Activated CD4-positive, alpha-beta T cell treated with anti-CD3 and anti-CD28 coated beads for 24 hours (primary cell): ENCODE measurements at places on chromosomes 3 and 15.

- no peak for DNase-seq
Measured at GRCh38 chr3:2476996-2477395, 378.3 kb downstream of the CNTN4 start.

DNA sequence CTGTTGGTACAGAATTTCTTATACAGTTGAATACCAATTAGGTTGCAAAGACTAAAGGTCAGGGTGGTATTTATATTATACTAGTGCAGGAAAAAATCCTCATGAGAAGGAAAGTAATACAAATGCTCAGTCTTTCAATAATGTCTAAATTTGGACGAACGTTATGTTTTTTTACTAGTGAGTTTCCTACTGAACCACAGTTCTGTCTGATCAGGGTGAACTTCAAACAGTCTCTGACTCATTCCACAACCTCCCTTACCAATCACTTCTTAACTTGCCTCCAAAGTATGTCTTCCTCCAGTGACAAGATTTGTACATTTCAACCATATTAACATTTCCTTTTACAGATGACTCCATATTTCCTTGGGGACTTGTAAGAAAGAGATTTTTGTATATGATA lies 3.4 kb downstream of the TMEM212 start:
- DNase-seq, result no peak

- no peak for DNase-seq
Measured at GRCh38 chr3:133138017-133138416, 99.8 kb downstream of the TMEM108 start.

- DNase-seq, result no peak
Measured at GRCh38 chr15:80691575-80691974, 3.5 kb upstream of the ABHD17C start.

DNA sequence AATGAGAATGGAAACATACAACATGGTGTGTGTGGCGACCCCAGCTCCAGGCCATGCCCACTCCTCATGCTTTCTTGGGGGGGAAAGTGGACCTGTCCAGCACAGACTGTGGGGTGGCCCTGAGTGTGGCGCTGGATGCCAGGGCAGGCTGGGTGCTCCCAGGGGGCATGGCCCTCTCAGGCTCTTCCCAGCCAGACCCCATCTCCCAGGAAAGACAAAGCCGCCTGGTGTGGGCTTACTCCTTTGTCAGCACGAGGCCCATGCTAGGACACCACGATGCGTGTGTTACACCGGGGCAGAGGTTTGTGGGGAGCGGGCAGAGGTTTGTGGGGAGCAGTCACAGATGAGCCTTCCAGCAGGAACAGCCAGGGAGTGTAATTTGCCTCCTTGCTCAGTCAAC lies 68.5 kb downstream of the ABTB1 start:
- no peak for DNase-seq

DNA sequence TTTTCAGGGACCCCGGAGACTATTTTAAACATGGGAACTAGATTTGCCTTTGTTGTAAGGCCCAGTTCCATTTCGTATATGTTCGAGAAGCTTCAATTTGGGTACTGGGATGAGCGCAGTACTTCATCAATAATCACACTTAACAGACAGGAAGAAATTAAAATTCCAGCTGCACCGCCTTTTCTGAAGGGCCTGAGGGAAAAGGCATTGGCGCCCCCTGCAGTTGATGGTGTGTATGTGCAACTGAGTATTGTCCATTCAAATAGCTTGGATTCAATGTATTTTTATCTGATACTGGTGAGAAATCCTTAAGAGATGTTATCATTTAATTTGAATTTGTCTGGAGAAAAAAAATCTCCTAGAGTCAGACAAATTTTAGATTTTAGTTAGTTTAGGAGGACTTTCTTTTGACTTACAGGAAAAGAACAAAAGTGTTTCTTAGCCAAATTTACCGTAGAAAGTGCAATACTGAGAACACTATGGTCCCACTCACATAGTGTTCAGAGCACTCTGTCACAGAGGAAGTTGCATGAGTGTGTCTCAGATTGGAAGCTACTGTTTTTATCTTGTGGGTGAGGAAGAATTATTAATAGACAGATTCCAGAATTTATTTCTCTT lies 5.4 kb upstream of the ALDH1A2 start:
- no peak for DNase-seq
